ENCODE measurements at places on chromosomes 5 and 9.

GRCh38 chr9:93203718-93204469 is 20.0 kb downstream of the WNK2 start:
- DNase-seq = no peak

DNA sequence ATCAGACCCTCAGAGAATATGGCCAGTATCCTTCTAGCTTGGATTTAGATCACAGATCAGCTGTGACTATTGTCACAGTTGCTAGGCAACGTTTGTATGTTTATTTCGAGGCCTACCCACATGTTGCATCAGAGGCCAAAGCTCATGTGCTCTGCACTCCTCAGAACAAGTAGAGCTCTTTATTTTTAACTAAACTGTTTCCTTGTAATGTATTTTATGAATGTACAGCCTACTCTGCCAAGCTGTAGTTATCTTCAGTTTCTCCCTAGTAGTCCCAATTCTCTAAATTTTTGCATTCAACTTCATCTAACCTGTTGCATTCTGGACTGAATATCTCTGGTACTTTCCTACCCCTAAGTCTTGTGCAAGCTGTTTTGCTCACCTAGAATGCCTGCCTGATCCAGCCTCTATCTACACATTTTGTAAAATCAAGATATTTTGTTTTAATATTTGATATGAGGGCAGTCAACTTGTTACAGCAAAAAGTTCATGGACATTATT is 52.8 kb downstream of the CAST start:
- no peak for DNase-seq

DNA sequence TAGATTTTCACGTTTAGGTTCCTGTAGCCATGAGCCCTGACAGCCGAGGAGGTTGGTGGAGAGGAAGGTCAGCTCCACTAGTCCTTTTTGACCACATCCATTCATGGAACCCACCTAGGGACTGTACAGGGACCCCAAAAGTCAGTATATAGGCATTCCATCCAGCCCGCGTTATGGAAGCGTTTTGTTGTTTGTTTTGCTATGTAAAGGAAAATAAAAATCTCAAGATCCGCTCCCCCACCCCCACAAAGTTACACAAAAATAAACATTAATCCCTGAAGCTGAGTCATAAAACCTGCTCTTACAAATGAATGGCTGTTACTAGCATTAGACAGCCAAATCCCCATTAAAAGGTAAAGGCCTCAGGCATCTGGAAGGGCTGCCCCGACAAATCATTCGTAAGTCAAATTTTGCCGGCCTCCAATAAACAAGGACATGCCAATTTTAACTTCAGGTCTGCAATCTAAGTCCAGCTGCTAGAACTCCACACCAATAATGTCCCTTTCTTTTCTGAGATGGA is 292.9 kb downstream of the MED10 start:
- no peak for DNase-seq

GRCh38 chr5:131932235-131932634 is 13.2 kb downstream of the MEIKIN start:
- DNase-seq = no peak

DNA sequence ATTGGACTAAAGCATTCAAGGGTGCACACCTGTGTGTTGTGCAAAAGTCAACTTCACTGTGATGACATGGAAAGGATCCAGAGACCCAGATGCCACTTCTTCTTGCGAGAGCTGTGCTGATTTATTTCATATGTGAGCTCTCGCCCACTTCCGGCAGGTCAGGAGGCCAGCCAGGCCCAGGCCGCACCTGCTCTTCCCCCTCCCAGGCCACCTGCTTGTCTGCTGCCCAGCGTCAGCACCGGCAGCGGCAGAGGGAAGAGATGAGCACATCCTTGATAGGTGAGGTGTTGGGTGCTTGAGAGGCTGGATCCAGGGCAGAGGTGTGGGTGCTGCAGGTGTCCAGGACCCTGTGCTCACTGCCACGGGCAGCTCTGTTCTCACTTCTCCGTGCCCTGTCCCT is 242.9 kb downstream of the FANCC start:
- DNase-seq = no peak

GRCh38 chr5:9930156-9930555 is 300.0 kb upstream of the TAS2R1 start:
- DNase-seq = no peak

GRCh38 chr9:9362332-9362731 is 1250.5 kb downstream of the PTPRD start:
- DNase-seq = no peak

GRCh38 chr5:97243353-97243752 is 60.3 kb upstream of the RIOK2 start:
- no peak for DNase-seq

DNA sequence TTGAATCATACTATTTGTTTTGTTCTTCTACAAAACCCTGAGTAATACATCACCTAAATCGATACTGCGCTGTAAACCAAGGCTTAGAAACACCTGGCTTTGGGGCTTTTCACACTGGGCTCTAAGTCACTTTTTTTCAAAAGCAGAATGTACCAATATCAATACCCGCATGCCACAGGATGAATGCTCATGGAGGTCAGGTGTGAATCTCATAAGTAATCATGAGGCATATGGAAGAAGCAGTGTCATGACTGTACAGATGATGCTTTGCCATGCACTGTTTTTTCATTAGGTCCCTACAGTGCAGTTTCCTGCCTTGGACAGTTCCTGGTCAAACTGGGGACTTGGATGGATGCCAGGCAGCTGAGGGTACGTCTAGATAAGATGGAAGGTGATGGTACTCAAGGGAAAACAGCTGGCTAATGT is 49.0 kb upstream of the ATG10 start:
- peak; percentile 30 for DNase-seq

GRCh38 chr5:26757941-26758340 is 280.4 kb downstream of the CDH9 start:
- DNase-seq = no peak

- DNase-seq = no peak
These were observed 904 bp upstream of the BSPRY start for GRCh38 chr9:113348437-113348836.

DNA sequence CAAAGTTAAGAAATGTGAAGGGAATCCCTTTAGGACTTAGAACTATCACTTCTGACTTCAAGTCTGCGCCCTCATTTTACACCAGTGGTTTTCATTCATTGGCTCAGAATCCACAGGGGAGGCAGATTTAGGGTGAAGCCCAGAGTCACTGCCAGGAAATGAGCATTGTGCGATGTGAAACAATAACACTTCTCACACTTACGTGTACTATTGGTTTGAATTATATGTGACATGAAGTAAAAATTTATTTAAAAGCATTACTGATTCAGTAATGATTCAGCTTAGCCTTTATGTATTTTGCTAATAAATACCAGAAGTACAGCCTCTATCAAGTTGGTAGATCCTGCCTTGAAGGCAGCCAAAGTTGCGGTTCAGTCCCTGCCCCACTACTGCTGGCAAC is 98.6 kb downstream of the PAM start:
- no peak for DNase-seq

DNA sequence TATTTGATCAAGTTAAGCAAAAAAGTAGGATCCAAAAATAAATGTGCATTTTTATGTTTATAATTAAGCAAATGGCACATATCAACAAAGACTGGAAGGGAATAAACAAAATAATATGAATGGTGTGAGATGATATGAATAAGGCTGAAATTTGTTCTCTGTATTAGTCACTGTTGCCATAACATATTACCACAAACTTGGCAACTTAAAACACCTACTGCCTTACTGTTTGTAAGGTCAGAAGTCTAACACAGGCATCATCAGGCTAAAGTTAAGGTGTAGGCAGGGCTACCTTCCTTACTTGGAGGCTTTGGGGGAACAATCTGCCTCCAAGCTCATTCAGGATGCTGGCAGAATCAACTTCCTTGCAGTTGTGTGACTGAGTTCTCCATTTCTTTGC is 19.3 kb downstream of the PGGT1B start:
- no peak for DNase-seq

- DNase-seq = no peak
These were observed 113.0 kb upstream of the ANKRD55 start for GRCh38 chr5:56346044-56346710.

DNA sequence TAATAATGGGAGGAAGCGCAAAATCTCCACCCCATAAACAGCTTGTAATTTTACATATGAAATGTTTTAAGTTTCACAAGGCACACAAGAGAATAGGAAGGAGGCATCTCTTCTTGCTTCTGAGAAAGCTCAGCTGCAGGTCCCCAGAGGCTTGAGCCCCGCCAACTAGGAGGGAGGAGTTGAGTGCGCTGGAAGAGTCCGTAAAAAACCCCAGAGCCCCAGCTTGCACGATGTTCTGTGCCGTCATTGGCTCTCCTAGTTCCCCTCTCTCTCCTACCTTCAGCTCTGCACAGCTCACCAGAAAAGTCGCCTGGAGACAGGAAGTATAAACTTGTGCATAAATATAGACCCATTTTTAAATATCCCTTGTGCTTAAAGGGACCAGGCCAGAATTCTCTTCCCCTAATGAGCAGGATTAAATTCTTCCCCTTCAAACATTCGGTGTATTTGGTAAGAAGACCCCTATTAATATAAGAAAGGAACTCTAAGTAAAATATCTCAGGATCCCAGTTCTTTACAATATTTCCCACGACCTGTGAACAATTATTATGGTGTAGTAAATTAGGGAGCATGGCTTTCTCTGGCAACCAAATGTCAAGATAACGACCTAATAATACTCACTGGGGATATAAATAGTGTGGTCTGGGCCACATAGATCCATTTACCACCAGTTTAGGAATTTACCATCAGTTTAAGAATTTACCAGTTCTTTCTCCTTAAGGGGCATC is 13.7 kb downstream of the GLRX start:
- DNase-seq = peak; percentile 98

DNA sequence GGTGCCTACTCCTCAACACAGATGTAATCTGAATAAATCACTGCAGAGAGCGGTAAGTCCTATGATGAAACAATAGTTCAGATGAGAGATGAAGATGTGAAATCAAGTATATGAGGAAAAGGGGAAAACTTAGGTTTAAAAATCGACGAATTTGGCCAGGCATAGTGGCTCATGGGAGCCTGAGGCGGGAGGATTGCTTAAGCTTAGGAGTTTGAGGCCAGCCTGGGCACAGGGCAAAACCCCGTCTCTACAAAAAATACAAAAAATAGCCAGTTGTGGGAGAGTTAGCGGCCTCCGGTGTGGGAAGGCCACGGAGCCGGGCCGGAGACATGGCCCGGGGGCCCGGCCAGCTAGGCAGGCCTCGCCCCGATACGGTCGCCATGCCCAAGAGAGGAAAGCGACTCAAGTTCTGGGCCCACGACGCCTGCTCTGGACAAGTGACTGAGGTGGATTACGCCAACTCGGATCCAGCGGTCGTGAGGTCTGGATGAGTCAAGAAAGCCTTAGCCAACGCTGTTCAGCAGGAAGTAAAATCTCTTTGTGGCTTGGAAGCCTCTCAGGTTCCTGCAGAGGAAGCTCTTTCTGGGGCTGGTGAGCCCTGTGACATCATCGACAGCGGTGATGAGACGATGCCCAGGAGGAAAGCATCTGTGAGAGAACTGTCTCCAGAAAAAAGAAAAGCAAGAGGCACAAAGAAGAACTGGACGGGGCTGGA is 62.8 kb upstream of the SUB1 start:
- DNase-seq = no peak

DNA sequence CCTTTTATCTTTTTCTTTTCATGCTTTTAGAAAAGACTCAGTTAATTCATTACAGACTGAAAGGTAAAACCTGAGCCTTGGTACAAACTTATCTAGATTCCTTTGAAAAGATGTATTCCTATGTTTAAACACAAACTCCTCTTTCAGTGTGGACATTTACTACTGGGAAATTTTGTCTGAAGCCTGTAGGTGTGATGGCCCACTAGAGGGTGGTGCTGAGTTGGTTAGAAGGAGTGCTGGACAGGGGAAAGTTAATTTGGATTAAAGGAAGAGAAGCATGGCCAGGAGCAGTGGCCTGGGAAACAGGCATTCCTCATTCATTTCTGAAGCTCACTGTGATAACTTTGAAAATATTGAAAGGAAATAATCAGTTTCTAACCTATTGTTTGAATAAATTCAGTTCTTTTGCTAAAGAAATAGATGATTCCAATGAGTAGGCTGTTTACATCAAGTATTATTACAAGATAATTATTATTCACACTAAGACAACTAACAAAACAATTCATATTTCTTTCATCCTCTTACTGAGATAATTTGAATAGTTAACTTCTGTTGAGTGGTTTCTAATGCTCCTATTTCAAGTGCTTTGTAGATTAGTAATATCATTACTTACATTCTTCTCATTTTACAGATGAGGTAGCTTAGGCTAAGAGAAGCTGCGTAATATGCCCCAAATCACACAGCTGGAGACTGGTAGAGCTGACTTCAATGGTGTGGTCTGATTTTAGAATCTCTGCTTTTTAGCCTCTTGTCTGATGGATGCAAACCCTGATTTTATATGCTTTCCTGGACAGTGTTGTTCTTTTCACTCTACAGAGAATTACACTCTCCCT is 150.9 kb downstream of the ADGRV1 start:
- no peak for DNase-seq

DNA sequence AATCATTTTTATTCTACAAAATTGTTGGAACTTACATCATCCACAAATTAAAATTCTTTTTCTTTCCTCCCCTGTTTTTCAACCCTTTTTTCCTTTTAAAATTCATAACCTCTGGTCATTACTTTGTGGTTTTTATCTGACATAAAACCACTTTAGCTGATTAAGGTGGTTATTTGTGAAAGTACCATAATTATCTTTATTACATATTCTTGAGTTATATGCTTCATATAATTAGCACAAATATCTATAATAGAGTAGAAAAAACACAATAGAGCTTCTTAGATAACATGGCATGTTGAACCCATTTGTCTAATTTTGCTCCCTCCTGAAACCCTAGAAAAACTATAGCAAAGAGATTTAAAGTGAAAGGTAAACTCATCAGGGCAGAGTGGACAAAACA is 22.9 kb upstream of the PPIC start:
- DNase-seq = no peak

DNA sequence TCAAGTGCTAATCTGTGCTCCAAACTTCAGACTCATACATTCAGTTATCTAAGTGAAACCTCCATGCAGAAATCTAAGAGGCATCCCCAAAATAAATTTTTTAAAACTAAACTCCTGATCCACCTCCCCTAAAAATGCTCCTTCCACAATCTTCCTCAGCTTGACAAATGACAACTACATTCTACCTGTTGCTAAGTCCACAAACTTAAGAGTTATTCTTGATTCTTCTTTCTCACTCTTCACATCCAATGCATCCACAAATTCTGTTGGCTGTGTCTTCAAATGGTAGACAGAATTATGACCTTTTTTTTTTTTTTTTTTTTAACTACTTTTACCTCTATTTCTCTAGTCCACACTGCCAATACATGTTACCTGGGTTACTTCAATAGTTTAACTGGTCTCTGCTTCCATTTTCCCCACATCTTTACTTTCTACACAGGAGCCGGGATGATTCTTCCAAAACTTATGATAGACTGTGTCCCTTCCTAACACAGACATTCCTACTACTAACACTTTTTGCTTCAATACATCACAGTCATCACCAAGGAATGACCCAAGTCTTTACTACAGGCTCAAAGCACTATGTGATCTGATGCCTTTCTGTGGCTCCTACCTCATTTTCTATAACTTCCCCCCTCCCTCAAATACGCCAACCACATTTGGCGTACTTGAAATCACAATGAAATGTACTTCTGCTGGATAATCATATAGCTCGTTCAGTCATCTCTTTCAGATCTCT is 143.6 kb downstream of the PDE4D start:
- no peak for DNase-seq
